Nephron progenitor cell (in vitro differentiated cells): ENCODE measurements at places on chromosomes 5 and 9.
A peak's percentile ranks its signal among the peaks of the same experiment; 100 is the strongest.

DNA sequence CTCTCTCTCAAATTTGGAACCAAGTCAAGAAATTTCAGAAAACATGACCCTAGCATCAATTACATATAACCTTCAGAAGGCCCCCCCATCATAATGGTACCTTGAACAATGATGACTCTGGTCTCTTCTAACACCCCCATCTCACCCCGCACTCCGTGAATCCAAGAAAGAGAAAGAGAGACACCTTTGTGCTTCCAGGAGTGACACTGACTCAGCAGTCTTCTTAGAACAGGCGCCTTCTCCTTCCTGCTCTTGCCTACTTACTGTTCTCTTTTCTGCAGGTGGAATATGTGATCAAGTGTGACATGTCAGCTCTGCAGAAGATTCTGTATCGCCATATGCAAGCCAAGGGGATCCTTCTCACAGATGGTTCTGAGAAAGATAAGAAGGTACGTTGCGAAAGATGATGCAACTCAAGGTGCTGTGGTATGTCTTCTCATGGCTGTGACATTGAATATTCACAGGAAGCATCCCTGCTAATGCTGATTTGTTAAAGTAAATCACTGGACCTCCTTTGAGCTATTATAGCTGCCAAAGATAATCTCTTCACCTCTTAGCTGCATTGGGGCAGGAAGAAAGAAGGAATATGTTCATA is 81.3 kb downstream of the SMARCA2 start:
- no peak overlapping the region for H3K27ac ChIP-seq
- no peak overlapping the region for H3K4me3 ChIP-seq
- no peaks in the 10 kb centered on the region for H3K4me1 ChIP-seq

DNA sequence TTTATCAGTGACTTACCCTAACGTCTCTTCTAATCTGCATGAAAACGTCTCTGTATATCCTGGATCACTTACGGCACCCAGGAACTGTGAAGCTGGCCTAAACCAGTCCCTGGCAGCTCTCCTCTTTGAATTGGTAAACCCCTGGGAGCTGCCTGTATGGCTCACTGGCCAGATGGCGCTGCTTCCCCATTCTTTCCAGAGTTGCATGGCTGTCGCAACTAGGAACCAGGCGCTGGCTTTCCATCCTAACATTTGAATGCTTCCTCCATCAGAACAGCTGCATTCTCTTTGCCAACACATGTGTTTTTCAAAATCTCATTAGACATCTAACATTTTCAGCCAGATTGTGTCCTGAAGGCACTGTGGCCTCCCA is 8.0 kb upstream of the PCA3 start:
- no peak overlapping the region for H3K4me3 ChIP-seq
- peak; percentile 36 for DNase-seq
- H3K27me3 ChIP-seq: no peaks in the 10 kb centered on the region
- no peaks in the 10 kb centered on the region for H3K36me3 ChIP-seq
- no peak overlapping the region for H3K27ac ChIP-seq
- H3K4me1 ChIP-seq: peaks cover 21% of the 10 kb centered on the region

GRCh38 chr5:143648696-143649095 is 163.3 kb upstream of the HMHB1 start:
- peaks cover 34% of the 10 kb centered on the region for H3K4me1 ChIP-seq
- H3K27ac ChIP-seq: no peak overlapping the region
- H3K36me3 ChIP-seq: no peaks in the 10 kb centered on the region
- peaks cover 8% of the 10 kb centered on the region for H3K27me3 ChIP-seq
- no peak overlapping the region for H3K4me3 ChIP-seq
- DNase-seq: no peak

DNA sequence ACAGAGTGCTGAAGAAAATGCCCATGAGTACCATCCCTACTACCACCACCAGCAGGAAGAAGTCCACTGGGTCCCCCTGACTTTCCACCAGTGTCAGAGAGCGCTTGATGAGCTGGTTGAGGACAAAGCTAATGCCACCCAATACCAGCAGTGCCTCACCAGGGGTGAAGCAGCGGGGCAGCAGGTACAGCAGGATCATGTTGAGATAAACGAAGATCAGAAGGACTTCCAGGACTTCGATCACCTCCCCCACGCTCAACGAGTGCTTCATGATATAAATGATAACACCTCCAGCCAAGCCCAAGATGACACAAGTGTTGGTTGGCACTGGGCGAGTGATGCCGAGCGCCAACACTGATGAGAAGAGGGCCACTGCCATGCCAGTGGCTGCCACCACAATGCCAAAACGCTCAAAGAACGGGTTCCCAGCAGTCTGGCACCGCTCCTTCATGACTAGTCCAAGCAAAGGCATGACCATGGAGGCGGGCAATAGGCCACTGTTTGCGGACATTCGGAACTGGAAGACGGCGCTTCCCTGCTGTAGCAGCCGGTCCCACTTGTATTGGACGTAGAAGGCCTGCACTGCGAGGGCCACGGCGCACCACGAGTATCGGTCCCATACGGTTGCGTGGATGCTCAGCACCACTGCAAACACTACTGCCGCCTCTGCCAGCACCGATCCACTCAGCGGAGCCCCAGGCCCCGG is 679 bp downstream of the DOLK start:
- H3K27me3 ChIP-seq: peaks cover 2% of the 10 kb centered on the region
- peaks cover 34% of the 10 kb centered on the region for H3K4me1 ChIP-seq
- H3K4me3 ChIP-seq: peak overlapping the region; percentile 98

- H3K4me3 ChIP-seq: no peak overlapping the region
- no peak for DNase-seq
- no peak overlapping the region for H3K27ac ChIP-seq
- H3K4me1 ChIP-seq: no peaks in the 10 kb centered on the region
- no peaks in the 10 kb centered on the region for H3K27me3 ChIP-seq
- H3K36me3 ChIP-seq: peaks cover 5% of the 10 kb centered on the region
Measured at GRCh38 chr9:82443312-82443711, 454.7 kb downstream of the SPATA31D1 start.

GRCh38 chr5:151591144-151591819 is at the start of gene FAT2:
TSS of gene FAT2 (minus strand) at chr5:151591331. CDS start at chr5:151568931, 22,400 bp downstream.
- peaks cover 39% of the 10 kb centered on the region for H3K4me1 ChIP-seq
- H3K36me3 ChIP-seq: no peaks in the 10 kb centered on the region
- peak within 1 kb of the TSS; percentile 13 for H3K27ac ChIP-seq
- H3K27me3 ChIP-seq: peaks cover 17% of the 10 kb centered on the region
- H3K4me3 ChIP-seq: peak within 1 kb of the TSS; percentile 50

GRCh38 chr9:444528-444927 is 229.9 kb downstream of the DOCK8 start:
- peaks cover 8% of the 10 kb centered on the region for H3K27me3 ChIP-seq
- H3K4me1 ChIP-seq: peaks cover 41% of the 10 kb centered on the region
- no peaks in the 10 kb centered on the region for H3K36me3 ChIP-seq

DNA sequence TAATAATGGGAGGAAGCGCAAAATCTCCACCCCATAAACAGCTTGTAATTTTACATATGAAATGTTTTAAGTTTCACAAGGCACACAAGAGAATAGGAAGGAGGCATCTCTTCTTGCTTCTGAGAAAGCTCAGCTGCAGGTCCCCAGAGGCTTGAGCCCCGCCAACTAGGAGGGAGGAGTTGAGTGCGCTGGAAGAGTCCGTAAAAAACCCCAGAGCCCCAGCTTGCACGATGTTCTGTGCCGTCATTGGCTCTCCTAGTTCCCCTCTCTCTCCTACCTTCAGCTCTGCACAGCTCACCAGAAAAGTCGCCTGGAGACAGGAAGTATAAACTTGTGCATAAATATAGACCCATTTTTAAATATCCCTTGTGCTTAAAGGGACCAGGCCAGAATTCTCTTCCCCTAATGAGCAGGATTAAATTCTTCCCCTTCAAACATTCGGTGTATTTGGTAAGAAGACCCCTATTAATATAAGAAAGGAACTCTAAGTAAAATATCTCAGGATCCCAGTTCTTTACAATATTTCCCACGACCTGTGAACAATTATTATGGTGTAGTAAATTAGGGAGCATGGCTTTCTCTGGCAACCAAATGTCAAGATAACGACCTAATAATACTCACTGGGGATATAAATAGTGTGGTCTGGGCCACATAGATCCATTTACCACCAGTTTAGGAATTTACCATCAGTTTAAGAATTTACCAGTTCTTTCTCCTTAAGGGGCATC is 13.7 kb downstream of the GLRX start:
- no peaks in the 10 kb centered on the region for H3K27me3 ChIP-seq
- no peak overlapping the region for H3K27ac ChIP-seq
- H3K4me3 ChIP-seq: no peak overlapping the region
- peaks cover 39% of the 10 kb centered on the region for H3K36me3 ChIP-seq

- peaks cover 72% of the 10 kb centered on the region for H3K36me3 ChIP-seq
- DNase-seq: no peak
- H3K4me3 ChIP-seq: no peak overlapping the region
- H3K27ac ChIP-seq: peak overlapping the region; percentile 86
- H3K27me3 ChIP-seq: peaks cover 3% of the 10 kb centered on the region
Measured at GRCh38 chr9:137740312-137740711, 121.5 kb downstream of the EHMT1 start.

DNA sequence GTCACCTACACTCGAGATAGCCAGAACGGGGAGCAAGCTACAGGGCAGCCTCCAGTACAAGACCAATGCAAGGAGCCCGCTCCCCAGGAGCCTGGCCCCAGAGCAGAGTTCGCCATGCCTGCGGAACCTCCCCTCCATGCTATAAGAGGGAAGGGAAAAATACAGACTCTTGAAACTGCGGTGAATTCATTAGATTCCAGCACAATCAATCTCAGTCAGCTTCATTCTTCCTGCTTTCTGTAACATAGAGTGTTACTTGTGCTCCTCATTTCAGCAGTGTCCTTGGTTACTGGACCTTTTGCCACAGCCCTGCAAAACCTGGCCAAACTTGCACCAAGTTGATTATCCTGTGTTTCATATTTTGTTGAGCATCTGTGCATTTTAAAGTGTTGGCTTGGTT is 22.2 kb upstream of the CREBRF start:
- DNase-seq: no peak
- H3K4me3 ChIP-seq: no peak overlapping the region
- H3K27me3 ChIP-seq: no peaks in the 10 kb centered on the region
- peaks cover 5% of the 10 kb centered on the region for H3K4me1 ChIP-seq
- H3K36me3 ChIP-seq: peaks cover 20% of the 10 kb centered on the region
- H3K27ac ChIP-seq: peak overlapping the region; percentile 86

DNA sequence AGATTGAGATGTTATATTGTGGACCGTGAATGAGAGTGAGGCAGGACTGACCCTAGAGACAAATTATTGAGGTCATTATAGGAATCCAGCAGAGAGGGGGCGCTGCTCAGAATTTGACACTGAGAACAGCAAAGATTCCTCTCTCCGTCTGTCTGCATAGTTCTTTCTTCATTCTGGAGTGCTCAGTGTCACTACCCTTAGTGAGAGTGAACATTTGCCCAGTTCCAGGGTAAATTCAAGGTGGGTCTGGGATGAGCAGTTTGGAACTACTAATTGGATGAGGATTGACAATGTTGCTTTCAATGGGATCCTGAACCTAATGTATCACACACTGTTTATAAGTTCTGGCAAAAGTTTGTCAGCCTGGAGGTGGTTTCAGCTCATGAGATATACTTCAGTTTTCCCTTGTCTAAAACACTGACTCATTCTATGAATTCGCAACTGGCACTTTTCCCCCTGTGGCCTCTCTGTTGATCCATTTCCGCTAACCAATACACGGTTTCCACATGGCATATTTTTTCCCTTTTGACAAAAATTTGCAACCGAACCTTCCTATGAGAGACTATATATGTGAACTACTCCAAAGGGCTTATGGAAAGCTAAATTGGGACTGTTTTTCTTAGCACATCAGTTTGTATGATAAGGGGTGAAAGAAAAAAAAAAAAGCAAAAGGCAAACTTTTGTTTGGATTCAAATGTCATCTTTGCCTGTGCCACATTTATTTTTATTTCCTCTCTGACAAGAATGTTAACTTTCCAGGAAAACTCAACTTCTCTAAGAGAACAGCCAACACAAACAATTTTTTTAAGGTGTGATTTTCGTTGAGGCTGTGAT is 1240.7 kb upstream of the WWC1 start:
- H3K27ac ChIP-seq: no peak overlapping the region
- H3K4me1 ChIP-seq: no peaks in the 10 kb centered on the region
- DNase-seq: no peak
- H3K36me3 ChIP-seq: no peaks in the 10 kb centered on the region
- H3K27me3 ChIP-seq: no peaks in the 10 kb centered on the region
- no peak overlapping the region for H3K4me3 ChIP-seq

DNA sequence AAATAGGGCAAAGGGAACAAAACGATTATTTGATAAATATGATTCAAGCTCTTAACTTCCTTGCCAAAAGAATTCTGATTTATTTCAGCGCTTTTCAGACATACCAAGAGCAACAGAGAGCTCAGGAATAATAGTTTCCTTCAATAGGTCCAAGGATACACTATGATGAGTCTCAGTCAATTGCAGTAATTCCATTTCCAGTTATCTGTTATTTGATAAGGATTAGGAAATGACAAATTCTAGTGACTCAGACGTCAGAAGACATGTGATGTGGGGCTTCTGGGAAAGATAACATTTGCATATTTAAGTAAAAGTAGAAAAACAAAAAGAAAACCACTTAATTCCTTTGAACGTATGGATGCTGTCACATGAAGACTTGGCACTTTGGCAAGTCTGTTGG is 1250.8 kb upstream of the CDH18 start:
- no peak overlapping the region for H3K4me3 ChIP-seq
- no peak for DNase-seq
- H3K27me3 ChIP-seq: no peaks in the 10 kb centered on the region
- H3K4me1 ChIP-seq: no peaks in the 10 kb centered on the region
- no peaks in the 10 kb centered on the region for H3K36me3 ChIP-seq

GRCh38 chr5:57696825-57697570 is 214.4 kb upstream of the ACTBL2 start:
- no peaks in the 10 kb centered on the region for H3K27me3 ChIP-seq
- H3K27ac ChIP-seq: peak overlapping the region; percentile 58
- H3K4me1 ChIP-seq: peaks cover 40% of the 10 kb centered on the region
- H3K36me3 ChIP-seq: no peaks in the 10 kb centered on the region

DNA sequence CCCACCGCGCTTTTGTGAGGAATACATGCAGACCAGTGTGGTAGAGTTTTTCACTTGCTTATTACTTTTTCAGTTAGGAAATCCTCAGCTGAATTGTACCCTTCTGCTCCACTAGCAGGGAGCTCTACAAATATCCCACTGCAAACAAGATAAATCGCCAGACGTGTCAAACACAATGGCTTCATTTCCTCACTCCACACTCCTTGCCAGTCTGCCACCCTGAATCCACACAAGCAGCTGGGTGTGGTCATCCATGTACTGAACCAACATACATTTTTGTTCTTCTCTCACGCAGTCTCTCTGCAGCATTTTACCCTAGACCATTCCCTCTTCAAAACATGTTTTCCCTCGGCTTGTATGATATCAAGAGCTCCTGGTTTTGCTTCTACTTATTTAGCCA is 3.7 kb upstream of the ROR2 start:
- peaks cover 13% of the 10 kb centered on the region for H3K27me3 ChIP-seq
- H3K4me1 ChIP-seq: peaks cover 36% of the 10 kb centered on the region
- no peak for DNase-seq
- H3K36me3 ChIP-seq: no peaks in the 10 kb centered on the region

DNA sequence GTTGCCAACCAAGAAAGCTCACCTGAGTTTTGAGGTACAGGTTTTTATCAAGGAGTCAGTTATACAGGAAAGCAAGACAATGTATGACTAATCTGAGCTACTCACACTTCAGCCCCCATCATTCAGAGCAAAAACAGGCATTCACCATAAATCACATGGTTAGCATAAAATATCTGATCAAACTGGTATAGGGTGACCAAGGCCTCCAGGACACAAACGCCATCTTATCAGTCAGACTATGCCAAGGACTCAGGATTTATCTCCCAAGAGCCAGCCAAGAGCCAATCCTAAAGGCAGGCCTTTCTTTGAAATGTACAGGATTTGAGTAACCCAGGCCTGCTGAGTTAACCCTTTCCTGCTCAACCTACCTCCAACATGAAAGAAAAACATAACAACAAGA is 313.0 kb upstream of the NREP start:
- no peak for DNase-seq
- no peaks in the 10 kb centered on the region for H3K4me1 ChIP-seq
- H3K4me3 ChIP-seq: no peak overlapping the region
- H3K27ac ChIP-seq: no peak overlapping the region
- H3K27me3 ChIP-seq: no peaks in the 10 kb centered on the region
